Osteoblast (primary cell): ENCODE measurements at places on chromosomes 3 and 15. TPM values are rescaled to one million over a fixed set of nuclear protein-coding genes. Genes with fewer than 3 reads are reported as not detected.

Gene HOMER2
- 7.7 and 11.6 TPM in 2 replicates for total RNA-seq

DNA sequence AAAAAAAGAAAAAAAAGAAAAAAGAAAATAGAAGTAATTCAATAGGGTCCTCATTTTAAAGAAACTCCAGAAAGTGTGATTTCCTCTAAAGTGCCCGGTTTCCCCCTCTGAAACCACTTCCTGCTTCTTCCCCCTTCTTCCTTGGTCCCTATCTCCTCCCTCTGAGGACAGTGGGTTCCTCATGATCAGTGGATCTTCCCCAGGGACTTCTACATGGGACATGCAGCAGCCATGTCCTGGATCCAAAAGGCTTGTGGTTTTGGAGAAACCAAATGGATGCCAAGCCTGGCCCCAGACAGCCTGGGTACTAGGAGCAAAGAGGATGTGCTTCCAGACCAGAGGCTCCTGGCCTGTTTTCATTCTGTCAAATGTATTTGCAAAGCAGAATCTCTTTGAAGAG, 26.6 kb upstream of the SMAD6 start:
- H3K36me3 ChIP-seq: no peaks in the 10 kb centered on the region
- H3K27me3 ChIP-seq: no peaks in the 10 kb centered on the region
- no peak for DNase-seq
- H3K27ac ChIP-seq: no peak overlapping the region
- H3K4me3 ChIP-seq: no peak overlapping the region
- no peaks in the 10 kb centered on the region for H3K4me1 ChIP-seq

- no peaks in the 10 kb centered on the region for H3K4me1 ChIP-seq
- H3K27me3 ChIP-seq: no peaks in the 10 kb centered on the region
- no peak overlapping the region for H3K27ac ChIP-seq
Observed at GRCh38 chr3:55574671-55575070, 87.6 kb upstream of the WNT5A start.

DNA sequence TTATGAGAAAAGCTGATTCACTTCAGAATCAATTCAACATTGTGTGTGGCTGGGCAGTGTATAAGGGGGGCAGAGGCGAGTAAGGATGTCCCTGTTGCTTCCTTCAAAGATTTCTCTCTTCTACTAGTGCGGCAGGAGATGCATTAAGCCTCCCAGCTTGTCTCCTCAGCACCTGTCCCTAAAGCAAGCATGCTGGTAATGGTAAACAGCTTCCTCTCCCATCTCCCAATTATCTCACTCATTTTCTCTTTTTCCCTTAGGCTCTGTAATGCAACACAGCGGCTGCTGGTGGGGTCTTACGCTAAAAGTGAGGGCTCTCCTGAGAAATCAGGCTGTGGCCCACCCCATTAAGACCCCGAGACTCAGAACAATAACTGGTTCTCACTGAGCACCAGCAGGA, 306.4 kb upstream of the ROPN1 start:
- DNase-seq: no peak
- no peak overlapping the region for H3K4me3 ChIP-seq
- peaks cover 67% of the 10 kb centered on the region for H3K27me3 ChIP-seq
- H3K4me1 ChIP-seq: peaks cover 3% of the 10 kb centered on the region
- no peak overlapping the region for H3K27ac ChIP-seq
- no peaks in the 10 kb centered on the region for H3K36me3 ChIP-seq

- no peak overlapping the region for H3K4me3 ChIP-seq
- peak; percentile 39 for DNase-seq
- peaks cover 4% of the 10 kb centered on the region for H3K4me1 ChIP-seq
- H3K36me3 ChIP-seq: no peaks in the 10 kb centered on the region
Observed at GRCh38 chr15:39084674-39085530, 496.0 kb upstream of the THBS1 start.

GRCh38 chr15:63597821-63598220, 634 bp downstream of the FBXL22 start:
- no peak overlapping the region for H3K27ac ChIP-seq
- H3K27me3 ChIP-seq: no peaks in the 10 kb centered on the region
- peaks cover 11% of the 10 kb centered on the region for H3K36me3 ChIP-seq
- H3K4me1 ChIP-seq: peaks cover 34% of the 10 kb centered on the region

Gene LMAN1L
- under 0.01 TPM in 1 of 2 replicates, not detected in the other for total RNA-seq
